ENCODE measurements at places on chromosomes 6 and 20.

GRCh38 chr6:90103056-90103800 lies 193.4 kb downstream of the BACH2 start:
- no peak for DNase-seq

- no peak for DNase-seq
Measured at GRCh38 chr20:21862956-21863355, 157.5 kb downstream of the PAX1 start.

GRCh38 chr6:131419702-131420101 lies 153.3 kb upstream of the ARG1 start:
- DNase-seq: no peak

DNA sequence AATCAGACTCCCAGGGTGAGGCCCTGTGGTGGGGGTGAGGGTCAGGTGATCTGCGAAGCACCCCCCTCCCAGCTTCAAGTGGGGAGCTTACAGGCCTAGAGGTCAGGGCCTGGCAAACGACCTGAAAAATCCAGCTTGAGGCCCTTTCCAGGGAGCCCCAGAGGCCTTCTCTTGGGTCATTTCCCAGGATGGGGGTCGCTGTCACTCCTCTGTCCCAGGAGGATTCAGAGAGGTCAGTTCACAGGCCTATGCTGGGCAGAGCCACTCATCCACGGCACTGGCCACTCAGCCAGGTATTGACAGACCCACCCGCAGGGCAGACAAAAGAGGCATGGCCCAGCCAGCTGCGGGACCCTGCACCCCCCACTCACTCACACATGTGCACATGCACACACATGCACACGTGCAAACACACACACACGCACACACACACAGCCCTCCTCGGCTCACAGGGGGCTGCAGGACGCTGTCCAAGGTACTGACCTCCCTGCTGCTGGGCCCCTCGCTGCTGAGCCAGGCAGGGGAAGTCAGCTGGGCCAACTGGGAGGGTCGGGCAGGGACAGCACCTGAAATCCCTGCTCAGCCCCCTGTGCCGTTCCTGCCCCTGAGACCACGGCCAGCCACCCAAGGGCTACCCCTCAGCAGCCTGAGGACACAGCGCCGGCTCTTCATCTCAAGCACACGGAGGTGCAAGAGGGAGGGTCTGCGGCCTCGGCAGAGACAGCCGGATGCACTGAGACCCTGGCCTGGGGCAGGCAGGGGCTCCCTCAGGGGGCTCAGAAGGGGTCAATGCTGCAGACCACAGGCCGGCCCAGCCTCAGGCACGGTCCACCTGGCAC lies 113.8 kb downstream of the TAF4 start:
- no peak for DNase-seq

DNA sequence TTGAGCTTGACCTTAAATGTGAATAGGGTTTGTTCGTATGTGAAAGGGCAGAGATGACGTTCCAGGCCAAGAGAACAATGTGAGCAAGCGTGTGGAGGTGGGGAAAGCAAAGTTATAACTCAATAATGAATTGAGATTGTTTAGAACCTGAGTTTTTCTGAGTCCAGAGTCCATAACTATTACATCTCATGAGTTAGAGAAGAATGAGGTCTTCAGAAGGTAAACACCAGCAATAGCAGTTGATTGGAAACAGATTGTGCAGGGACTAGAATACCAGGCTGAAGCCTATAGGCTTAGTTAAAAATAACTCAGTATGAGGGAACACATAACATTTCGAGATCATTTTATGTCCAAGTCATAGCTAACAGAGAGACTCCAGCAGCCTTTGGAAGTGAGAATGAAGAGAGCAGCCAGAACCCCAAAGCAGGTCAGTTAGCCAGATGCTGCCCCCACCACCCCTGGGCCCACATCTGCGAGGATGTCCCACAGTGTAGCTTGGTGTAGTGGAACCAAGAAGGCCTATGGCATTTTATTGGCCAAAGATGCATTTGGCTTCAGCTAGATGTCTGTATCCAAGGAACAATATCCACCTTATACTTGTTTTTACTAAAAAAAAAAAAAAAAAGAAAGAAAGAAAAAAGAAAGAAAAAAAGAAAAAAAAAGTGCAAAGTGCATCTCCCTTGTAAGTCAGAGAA lies 121.7 kb downstream of the TNFRSF21 start:
- no peak for DNase-seq

DNA sequence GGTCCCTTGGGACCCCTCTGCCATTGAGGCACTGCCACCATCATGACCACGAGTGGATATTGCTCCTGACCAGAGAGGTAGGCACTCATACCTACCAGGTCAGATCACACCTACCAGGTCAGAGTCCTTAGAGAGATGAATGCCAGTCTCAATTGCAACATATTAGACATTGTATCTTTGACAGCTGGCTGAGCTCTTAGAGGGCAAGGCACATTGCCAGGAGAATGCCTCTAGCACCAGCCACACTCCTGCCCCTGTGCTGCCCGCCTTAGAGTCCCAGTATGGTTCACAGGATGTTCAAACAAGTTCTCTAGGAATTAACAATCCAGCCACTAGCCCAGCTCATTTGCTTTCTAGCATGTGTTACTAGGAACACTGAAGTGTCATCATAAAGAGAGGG lies 65.9 kb downstream of the TMEM244 start:
- no peak for DNase-seq

DNA sequence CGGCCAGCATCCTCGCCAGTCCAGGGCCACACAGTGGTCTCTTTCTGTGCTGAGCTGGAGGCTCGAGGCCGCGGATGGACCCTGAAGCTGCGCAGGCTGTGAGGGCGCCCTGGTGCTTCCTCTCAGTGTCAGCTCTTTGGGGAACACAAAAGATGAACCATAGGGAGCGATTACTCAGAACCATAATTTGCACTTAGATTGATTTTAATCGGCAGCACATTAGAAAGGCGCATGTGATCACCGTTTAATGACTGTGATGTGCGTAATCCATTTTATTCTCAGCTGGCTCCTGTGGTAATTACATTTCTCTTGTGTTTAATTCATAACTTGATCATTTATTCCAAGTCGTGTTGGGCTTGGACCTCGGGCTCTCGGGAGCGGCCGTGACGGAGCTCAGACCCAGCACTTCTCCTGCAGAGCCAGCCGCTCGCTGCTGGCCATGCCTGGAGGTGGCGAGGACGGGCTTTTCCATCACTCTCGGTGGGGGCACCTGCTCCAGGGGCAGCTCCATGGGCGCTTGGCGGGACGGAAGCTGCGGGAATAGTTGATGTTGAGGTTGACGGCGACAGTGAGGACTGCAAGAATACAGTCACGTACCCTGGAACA lies 25.6 kb upstream of the NTSR1 start:
- no peak for DNase-seq

- DNase-seq: no peak
Measured at GRCh38 chr20:1900321-1900801, 5.2 kb downstream of the SIRPA start.

DNA sequence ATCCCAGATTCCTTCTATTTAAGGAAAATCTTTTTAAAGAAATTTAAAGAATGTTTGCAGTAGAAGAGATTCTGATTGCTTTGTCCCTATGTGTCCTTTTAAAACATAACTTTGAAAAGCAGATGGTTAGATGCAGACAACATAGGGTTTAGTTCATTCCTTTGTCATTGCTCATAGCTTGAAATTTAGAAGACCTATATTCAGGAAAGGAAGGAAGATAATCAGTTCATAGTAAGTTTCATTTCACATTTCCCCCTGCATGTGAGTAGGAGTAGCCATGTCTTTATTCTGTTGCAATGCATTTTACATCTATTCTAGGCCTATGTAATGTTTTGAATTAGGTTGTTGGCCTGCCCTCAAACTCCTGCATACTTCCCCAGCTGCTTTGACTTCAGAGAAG lies 197.9 kb upstream of the GRIK2 start:
- no peak for DNase-seq

DNA sequence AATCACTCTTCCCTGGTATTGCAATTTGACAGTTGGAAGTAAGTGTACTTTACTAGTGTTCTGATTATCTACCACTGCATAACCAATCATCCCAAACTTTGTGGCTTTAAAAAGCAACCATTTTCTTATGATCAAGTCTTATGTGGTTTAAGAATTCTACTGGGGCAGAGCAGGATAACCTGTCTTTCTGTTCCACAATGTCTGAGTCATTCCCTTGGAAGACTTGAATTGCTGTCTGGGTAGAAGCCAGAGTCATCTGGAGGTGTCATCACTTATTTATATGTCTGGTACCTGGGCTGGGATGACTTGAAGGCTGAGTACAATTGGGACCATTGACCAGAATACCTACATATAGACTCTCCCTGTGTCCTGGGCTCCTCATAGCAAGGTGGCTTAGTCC lies 644.3 kb downstream of the HDGFL1 start:
- DNase-seq: no peak

- no peak for DNase-seq
Measured at GRCh38 chr6:148682990-148683389, 63.8 kb upstream of the UST start.

- no peak for DNase-seq
Measured at GRCh38 chr6:44235891-44236516, 10.9 kb upstream of the HSP90AB1 start.

DNA sequence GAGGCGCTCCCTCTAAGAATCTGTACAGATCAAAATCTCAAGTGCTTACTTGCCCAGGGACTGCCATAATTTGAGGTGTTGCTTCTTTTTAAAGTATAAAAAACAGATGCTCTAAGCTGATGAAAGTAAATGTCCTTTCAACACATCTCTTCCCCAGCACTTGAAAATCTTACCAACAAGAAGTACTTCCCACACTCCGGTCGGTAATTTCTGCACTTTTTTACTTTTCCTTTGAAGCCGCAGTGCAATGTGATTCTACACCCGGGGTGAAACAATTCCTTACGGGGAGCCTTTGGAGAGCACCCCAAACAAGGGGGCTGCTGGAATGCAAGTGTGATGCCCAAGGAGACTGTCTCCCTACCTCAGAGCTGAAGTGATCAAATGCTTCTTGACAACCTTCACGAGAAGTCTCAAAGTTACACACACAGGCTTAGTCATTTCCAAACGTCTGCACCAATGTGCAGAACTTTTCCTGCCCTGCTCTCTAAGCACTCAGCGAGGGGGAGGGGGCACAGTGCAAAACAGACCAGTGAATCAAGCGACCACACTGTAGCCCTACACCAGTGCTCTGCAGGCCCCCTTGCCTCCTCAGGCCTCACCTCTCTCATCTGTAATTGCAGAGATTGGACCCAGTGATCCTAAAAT lies 56.7 kb downstream of the ATXN1 start:
- no peak for DNase-seq

- no peak for DNase-seq
Measured at GRCh38 chr6:21158873-21159272, 434.7 kb upstream of the SOX4 start.

DNA sequence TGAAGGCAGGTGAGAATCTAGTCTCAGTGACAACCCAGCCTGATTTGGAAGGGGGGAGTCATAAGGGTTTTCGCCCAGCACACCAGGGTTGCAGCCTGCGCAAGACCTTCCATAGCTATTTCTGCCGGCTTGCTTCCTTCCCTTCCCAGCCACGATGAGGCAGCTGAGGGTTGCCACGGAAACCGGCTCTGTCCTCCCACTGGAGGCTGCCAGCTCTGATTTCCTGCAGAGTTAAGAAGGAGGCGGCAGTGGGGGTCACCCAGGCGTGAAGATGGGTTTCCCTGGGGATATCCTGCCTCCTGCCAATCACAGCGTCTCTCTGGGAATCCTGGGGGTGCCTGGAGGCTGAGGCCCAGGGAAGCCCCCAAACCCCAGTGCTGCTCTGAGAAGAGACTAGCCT lies 23.1 kb upstream of the KCNB1 start:
- no peak for DNase-seq
